ENCODE measurements at places on chromosomes 16 and 17.
A peak's percentile ranks its signal among the peaks of the same experiment; 100 is the strongest.

- peak; percentile 42 for DNase-seq
Observed at GRCh38 chr17:48544349-48545021, 424 bp downstream of the HOXB2 start.

- no peak for DNase-seq
Observed at GRCh38 chr17:9006175-9006767, 15.0 kb upstream of the NTN1 start.

- no peak for DNase-seq
Observed at GRCh38 chr16:57672416-57672815, 4.3 kb downstream of the ADGRG3 start.

GRCh38 chr16:28505489-28506137 lies 1.0 kb downstream of the IL27 start:
- no peak for DNase-seq

DNA sequence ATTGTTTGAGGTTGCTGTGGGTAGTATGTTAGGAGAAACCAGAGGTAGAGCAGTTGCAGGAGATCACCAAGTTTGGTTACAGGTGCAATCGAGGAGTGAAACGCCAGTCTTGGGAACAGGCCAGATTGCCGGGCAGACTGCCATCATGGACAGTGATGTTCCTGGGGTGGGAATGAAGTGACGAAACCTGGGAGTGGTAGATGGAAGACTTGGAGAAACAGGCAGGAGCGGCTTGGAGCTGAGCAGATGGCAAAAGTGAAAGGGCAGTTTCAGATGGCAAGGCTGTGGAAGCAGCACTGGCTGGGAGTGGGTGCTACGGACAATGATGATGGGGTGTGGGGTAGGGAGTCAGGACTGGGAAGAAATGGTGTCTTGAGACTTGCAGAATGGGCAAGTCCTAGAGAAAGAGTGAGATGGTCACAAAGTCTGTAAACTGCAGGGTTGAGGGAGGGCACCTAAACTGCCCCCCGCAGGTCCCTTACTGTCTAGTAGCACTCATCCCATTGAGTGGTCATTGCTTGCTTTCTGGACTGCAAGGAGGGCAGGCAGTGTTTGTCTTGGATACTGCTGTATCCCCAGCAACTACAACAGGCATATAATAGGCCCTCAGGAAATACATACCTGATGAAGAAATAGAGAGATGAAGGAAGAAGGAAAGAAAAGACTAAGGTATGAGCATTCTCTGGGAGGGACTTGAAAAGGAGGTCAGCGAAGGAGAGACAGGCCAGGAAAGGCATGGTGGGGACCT lies 29.5 kb upstream of the ULK2 start:
- DNase-seq, result no peak

DNA sequence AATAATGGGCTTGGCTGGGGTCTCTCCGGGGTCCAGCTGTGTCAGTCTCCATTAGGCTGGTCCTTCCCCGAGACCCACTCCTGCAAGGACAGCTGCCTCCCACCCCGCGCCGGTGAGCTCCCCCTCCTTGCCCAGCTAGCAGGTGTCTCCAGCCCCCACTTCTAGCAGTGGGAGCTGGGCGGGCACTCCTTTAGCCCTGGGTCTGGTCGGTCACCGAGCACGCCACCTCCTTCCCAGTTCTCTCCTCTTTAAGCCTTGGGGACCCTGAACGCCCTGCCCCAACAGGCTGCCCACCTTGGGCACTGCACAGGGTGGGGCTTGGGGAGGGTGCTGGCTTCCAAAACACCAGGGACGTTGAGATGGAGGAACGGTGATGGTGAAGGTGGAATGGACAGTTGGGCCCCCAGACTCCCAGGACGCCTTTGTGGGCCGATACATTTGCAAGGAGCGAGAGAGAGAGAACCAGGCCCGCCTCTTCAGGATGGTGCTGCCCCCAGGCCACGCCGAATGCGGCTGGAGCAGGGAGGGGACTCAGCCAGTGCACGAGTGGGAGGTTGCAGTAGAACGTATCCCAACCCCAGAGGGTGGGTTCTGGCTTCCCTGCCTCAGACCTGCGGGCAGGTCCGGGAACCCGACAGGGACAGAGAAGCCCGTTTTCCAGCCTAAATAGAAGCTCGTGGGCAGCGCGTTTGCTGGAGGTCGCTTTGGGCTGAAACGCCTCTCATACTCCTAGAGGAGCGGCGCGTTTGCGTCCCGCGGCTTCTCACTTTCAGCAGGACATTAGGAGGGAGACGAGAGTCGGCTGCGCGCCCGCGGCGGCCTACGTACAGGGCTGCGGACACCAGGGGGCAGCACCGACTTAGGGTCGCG lies 10.7 kb downstream of the TBX2 start:
- peak; percentile 75 for DNase-seq

- peak; percentile 92 for DNase-seq
Observed at GRCh38 chr17:29617481-29618271, 5.0 kb downstream of the CORO6 start.

GRCh38 chr17:64335486-64335885 lies 55.2 kb downstream of the PECAM1 start:
- no peak for DNase-seq

DNA sequence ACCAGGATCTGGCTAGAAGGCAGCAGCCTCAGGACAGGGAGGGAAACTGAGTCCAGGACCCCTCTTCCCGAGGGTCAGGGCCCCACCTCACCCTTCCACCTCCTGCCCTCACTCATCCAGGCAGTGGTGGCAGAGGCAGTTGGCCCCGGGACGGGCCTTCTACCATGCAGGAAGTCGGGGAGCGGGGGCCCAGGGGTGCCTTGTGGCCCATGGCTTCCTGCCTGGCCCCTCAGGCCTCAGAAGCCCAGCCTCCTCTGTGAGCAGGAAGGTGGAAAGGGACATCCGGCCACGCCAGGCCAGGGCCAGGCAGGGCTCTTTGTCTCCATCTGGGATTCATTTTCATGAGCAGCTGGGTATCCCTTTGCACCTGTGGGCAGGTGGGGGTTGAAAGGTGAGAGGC lies 58.5 kb downstream of the BAHCC1 start:
- no peak for DNase-seq

DNA sequence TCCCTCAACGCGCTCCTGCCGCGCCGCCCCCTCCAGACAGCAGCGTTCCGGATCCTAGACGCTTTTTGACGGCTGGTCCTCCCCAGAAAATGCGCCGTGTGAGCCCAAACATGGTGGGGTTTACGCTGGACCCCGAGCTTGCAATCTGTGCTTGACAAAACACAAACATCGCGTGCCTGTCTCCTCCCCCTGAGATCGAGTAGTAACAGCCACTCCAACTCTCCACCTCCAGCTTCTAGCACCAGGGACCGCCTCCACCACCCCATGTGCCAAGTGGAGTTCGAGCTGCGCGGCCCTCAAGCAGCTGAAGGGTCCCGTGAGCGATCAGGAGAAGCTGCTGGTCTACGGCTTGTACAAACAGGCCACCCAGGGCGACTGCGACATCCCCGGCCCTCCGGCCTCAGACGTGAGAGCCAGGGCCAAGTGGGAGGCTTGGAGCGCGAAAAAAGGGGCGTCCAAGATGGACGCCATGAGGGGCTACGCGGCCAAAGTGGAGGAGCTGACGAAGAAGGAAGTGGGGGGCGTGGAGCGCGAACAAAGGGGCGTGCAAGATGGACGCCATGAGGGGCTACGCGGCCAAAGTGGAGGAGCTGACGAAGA lies 656 bp upstream of the GEMIN4 start:
- DNase-seq, result peak; percentile 42

GRCh38 chr17:35731917-35732805 lies 722 bp downstream of the RASL10B start:
- no peak for DNase-seq

GRCh38 chr16:138049-138417 lies 440 bp downstream of the NPRL3 start:
- peak; percentile 26 for DNase-seq

GRCh38 chr17:17395885-17396284 lies 80.9 kb upstream of the MED9 start:
- DNase-seq, result no peak

DNA sequence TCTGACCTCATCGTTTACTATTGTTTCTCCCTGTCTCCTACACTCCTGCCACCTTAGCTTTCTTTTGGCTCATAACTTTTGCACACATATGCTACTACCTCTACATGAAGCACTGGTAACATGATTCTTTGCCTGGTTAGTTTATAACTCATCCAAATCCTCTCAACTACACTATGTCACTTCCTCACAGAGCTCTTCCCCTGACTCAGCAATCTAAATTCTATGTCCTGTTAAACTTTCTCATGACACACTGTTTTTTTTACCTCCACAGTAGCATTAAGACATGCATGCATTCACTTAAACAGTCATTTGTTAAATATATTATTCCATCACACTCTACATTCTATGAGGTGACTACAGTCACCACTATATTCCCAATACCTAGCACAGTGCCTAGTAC lies 19.7 kb downstream of the APPBP2 start:
- no peak for DNase-seq

Measured in activated CD4-positive, alpha-beta T cell treated with anti-CD3 and anti-CD28 coated beads, Interleukin-2, amount 50 U/mL, for 48 hours (primary cell).